ENCODE measurements at places on chromosomes 13 and 19. TPM values are rescaled to one million over a fixed set of nuclear protein-coding genes. Genes with fewer than 3 reads are reported as not detected.

DNA sequence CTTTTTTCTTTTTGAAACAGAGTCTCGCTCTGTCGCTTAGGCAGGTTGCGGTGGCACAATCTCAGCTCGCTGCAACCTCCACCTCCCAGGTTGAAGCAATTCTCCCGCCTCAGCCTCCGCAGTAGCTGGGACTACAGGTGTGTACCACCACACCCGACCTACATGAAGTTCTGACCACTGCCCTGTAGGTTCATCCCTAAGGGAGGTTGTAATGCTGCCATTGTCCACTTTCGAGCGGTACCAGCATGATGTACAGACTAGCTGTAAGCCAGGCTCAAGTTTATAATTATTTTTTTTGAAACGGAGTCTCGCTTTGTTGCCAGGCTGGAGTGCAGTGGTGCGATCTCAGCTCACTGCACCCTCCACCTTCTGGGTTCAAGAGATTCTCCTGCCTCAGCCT lies 11.6 kb upstream of the COX7A1 start:
- DNase-seq, result no peak

DNA sequence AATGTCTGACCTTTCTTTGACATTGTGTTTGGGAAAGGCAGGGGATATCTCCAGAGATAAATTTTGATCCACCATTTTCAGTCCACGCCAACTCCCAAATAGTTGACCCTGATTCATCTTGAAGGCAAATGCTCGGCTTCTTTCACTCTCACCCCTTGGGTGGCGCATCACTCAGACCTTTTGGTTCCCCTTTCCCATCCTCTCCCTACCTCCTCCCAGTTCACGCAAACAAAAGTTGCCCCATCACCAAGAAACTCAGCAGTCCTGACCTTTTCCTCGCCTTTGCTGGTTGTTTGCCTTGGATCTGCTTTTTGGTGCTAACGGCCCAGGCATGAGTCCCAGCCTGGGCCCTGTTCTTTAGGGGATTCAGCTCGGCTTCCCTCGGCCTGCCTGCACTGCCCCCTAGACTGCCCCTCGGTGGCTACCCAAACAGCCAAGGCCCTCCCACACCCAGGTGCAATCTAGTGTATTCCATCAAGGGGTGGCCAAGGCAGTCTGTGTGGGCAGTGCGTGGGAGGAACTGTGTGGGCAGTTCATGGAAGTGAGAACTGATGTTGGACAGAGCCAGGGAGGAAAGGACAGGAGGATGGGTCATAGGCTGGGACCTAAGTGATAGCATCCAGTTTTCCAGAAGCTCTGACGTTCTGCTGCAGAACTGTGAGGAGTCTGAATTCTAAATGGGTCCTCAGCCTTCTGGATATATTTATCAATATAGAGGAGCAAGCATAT lies 255.7 kb downstream of the DLEU7 start:
- DNase-seq, result no peak

- no peak for DNase-seq
Measured at GRCh38 chr13:71624653-71625600, 242.1 kb downstream of the DACH1 start.

DNA sequence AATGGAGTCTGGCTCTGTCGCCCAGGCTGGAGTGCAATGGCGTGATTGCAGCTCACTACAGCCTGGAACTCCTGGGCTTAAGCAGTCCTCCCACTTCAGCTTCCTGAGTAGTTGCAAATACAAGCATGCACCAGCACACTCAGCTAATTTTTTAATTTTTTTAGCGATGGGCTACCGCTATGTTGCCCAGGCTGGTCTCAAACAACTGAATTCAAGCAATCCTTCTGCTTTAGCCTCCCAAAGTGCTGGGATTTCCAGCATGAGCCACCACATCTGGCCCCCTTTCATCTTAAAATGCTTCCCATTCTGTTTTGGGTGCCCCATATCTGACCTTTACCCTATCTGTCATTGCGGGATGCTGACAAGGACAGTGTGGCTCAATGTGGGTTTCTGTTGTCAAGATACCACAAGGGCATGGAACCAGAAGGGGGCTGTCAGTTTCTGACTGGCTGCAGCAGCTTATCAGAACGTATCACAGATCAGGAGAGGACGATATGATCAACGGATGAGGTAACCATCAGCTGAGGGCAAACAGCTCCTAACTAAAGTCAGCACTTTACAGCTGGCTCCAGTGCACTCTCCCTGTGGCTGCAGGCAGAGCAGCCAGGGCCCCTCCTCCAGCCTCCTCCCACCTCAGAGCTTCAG lies 32.4 kb downstream of the GPR42 start:
- DNase-seq, result peak; percentile 18

GRCh38 chr19:50368649-50369570 lies 3.5 kb upstream of the NAPSA start:
- DNase-seq, result peak; percentile 93

GRCh38 chr19:1311543-1312091 lies 25.9 kb downstream of the EFNA2 start:
- DNase-seq, result no peak

DNA sequence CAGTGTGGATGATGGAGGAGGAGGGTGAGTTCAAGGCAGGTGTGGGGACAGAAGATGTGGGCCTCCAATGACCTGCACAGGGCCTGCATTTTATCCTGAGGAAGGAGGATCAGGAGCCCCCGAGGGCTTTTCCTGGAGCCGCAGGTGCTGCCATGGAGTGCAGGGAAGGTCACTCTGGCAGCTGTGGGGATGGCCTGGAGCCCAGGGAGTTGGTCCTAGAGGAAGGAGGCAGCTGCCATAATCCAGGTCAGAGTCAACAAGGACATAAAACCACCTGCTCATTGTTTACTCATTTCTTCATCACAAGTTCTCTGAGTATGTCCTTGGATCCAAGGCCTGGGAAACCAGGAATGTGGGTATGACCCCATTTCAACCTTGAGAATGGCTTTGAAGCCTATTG lies 87.2 kb downstream of the SCGB2B2 start:
- DNase-seq, result no peak

DNA sequence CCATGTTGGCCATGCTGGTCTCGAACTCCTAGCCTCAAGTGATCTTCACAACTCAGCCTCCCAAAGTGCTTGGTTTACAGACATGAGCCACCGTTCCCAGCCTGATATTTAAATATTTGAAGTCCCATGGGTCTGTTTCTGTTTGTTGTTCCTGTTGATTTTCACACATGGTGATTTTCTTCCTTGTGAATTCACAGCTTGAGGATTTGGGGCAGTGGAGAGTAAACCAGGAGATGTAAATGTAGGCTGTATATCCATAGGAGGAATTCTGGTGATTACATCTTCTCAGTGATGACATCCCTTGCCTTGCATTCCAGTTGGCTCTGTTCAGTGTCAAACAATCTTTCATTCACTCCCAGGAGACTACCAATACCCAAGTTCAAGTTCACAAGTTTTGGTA lies 471.9 kb downstream of the KCTD12 start:
- no peak for DNase-seq

- no peak for DNase-seq
Measured at GRCh38 chr19:6503407-6504201, 1.5 kb upstream of the TUBB4A start.

DNA sequence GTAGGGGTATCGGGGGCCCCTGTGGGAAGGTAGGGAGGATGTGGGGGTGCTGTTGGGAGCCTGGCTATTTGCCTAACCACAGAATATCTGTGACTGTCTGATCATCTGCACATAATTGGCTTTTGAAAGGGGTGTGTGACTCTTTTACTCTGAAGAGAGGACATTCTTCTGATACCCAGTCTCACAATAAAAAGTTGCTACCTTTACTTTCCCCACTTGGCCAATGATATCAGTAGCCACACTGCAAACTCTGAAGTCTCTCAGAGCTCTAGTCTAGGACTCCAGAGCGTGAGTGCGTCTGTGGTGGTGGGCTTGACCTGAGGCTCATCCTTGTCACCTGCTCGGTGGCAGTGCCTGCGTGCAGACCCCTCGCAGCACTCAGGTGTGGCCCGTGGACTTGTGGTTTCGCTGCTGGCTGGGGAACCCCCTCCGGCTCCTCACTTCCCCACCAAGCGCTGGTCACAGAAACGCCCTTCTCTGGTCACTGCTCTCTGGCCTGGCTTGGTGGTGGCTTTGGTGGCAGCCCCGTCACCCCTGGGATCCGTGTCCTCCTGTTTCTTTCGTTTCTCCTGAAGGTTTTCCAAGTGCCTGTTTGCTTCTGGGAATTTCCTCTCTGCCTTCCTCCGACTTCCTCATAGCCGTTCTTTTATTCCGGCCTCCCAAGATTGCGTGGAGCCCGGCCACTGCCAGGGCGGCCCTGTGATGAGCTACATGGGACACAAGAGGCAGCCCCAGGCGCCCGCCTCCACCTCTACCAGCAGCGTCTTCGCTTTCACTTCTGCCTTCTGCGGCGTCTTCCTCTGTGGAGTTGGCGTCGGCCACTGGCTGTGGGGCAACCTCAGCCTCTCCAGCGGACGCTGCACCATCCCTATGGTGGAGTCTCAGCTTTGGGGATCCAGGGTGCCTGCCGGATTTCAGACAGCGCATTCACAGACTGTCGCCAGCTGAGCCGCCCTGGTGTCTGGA lies 78.0 kb downstream of the ATP11A start:
- DNase-seq, result no peak

GRCh38 chr13:30151388-30151787 lies 156.0 kb downstream of the KATNAL1 start:
- no peak for DNase-seq

- no peak for DNase-seq
Measured at GRCh38 chr13:50942630-50943311, 33.2 kb downstream of the RNASEH2B start.

- no peak for DNase-seq
Measured at GRCh38 chr19:31147234-31147633, 202.0 kb downstream of the TSHZ3 start.

DNA sequence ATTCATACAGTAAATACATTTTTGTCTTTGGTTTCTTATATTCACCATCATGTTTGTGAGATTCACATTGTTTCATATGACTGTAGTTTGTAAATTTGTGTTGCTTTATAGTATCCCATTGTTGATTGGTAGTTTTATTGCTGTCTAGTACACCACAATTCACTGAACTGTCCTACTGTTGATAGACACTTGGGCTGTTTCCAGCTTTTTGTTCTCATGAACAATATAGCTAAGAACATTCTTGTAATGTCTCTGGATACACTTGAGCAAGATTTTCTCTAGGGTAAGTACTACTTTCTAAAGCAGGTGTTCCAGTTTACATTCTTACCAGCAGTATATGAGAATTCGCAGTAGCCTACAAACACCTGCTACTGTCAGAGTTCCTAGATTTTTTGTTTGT lies 37.8 kb downstream of the SKA3 start:
- DNase-seq, result no peak

- DNase-seq, result peak; percentile 44
Measured at GRCh38 chr13:97976610-97977521, 23.4 kb downstream of the IPO5 start.

DNA sequence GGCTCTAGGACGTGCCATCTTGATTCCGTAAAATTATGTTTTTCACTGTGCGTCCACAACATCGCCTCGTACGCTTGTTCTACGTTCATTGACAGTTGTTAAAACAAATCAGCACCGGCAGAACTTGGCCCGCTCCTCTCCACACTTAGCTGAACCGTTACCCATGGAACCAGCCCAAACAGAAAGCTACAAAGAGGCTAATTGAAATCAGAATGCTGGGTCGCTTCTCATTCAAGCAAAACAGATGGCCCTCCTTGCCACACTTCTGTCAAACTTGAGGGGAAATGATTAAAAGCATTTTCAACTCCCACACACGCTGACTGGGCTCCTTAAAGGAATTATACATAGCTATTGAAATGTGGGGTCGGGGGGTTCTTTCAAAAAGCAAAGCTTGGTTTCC lies 71.6 kb downstream of the TM9SF2 start:
- DNase-seq, result no peak

- DNase-seq, result no peak
Measured at GRCh38 chr13:80100636-80101035, 240.3 kb downstream of the SPRY2 start.

- no peak for DNase-seq
Measured at GRCh38 chr19:54532528-54532927, 29.9 kb downstream of the LAIR2 start.

DNA sequence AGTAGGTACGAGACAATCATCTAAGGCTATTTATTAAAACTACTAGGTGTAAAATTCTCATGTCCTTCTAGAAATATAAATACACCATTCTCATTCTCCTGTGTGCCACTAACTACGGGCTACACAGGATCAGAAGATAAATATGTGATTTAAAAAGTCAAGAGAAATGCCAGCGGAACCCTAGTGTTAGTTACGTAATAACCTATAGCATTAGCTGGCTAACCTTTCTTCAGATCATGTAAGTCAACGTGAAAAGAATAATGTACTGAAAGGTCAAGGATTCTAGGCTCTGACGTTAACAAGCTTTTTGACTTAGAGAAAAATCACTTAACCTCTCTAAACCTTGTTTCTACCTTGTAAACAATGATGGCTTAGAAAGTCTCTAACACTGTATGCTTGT lies 121.8 kb downstream of the RGCC start:
- DNase-seq, result no peak

- DNase-seq, result no peak
Measured at GRCh38 chr19:41248895-41249294, 15.3 kb upstream of the HNRNPUL1 start.

DNA sequence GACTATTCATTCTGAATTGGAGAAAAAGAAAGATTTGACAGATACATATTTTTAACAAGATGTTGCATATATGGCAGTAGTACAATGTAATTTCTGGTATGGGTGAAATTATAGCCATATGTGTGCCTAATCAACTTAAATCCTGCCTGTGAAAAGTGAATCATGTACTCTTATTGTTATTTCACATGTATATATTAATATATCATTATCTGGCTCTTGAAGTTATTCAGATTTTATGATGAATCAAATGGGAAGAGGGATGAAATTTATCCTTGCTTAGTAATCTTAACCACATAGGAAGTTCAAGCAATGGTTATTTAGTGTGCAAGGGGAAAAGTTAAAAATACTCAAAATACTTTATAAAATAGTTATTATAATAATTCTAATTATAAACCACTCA lies 80.5 kb downstream of the GPC6 start:
- no peak for DNase-seq

The DPF1 gene
- polyA plus RNA-seq, result 5.5 TPM

The LHB gene
- not detected for polyA plus RNA-seq

The CLDN10 gene
- not detected for polyA plus RNA-seq

The OSCAR gene
- 0.20 TPM for polyA plus RNA-seq

The GAPDHS gene
- polyA plus RNA-seq, result 0.12 TPM

The IFNL3 gene
- polyA plus RNA-seq, result not detected

The ELAVL3 gene
- not detected for polyA plus RNA-seq

The DIRAS1 gene
- 6.0 TPM for polyA plus RNA-seq

The NLRP11 gene
- polyA plus RNA-seq, result 0.13 TPM

The CACNG6 gene
- polyA plus RNA-seq, result not detected

The GARIN5A gene
- polyA plus RNA-seq, result 0.17 TPM
